Stimulated activated CD4-positive, alpha-beta T cell treated with anti-CD3 and anti-CD28 coated beads, Interleukin-12 subunit alpha, Interleukin-12 subunit beta, amount 100 ng/mL, for 4 hours (primary cell): ENCODE measurements at places on chromosomes 4 and X.

- DNase-seq: no peak
Observed at GRCh38 chrX:119505945-119506344, 37.7 kb downstream of the SLC25A5 start.

DNA sequence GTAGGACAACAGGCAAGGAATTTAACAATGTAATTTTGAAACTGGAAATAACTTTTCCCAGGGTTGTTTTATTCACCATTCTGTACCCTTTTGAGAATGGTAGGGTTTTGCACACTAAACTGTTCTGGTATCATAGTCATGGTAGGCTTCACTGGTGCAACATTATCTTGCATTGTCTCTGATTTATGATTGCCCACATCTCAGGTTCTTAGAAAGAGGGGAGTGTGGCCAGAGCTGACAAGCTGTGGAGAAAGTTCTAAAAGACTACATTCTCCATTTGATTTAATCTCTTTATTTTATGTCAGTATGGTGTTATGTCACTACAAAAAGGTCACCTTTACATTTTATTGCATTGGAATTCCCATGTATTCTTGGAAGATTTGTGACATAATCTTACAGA, 447.3 kb downstream of the GRIA2 start:
- no peak for DNase-seq

DNA sequence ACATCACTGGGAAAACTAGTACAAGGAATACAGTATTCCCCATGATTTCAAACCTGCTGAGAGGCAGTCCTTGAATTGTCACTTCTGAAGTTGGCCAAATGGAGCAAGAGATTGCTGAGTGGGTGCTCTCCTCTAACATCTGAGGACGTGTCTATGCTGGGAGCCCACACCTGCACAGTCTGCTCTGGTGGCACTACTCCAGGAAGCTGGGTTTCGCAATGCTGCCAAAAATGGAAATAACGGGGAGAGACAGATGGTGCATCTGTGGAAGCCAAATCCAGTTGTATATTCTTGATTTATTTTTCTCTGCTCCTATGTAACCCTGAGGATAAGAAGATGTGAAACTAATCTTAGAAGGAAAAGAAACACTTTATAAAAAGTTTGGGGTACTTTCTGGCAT, 240.1 kb upstream of the CTSO start:
- DNase-seq: no peak

DNA sequence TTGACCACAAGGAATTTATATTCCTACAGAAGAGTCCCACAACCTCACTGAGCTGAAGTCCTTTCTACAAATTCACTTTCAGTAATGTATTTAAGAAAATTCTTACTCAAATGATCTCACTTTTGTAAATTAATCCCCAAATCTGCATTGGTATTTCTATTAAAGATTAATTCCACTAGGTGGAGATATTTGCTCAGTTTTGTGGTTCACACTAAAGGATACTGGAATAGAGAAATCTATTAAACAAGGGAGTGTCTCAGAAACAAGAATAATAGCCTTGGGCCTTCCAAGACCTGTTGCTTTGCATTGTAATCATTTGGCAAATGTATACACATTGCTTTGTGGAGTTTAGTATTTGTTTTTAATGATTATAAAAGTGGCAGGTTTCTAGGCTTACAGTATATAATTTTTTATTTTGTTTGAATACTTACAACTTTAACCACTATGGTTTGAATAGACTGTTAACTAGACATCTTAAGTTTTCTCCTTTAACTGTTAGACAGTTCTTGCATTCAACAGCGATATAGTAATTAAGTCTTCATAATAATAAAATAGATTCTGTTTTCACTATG, 25.9 kb downstream of the CFAP299 start:
- DNase-seq: no peak

DNA sequence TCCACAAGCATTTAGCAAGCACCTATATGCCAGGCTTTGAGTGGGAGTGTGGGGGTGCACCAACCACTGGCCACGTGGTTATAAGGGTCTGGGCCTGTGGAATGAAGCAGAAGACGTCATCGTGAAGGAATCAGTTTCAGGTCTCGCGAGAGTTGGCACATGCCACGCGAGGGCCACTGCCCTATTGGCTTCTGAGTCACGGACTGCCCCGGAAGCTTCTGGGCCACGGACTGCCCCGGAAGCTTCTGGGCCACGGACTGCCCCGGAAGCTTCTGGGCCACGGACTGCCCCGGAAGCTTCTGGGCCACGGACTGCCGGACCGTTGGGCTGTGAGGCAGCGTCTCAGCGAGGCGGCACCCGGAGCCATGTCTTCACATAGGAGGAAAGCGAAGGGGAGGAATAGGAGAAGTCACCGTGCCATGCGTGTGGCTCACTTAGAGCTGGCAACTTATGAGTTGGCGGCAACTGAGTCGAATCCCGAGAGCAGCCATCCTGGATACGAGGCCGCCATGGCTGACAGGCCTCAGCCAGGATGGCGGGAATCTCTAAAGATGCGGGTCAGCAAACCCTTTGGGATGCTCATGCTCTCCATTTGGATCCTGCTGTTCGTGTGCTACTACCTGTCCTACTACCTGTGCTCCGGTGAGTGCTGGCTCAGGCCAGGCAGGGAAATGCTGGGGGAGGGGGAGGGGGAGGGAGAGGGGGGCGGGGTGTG, at the start of gene FMR1NB:
FMR1NB (plus strand) TSS at position 300 of the 715 bp plus-strand sequence; CDS start at position 366, 66 bp downstream.
- DNase-seq: no peak

DNA sequence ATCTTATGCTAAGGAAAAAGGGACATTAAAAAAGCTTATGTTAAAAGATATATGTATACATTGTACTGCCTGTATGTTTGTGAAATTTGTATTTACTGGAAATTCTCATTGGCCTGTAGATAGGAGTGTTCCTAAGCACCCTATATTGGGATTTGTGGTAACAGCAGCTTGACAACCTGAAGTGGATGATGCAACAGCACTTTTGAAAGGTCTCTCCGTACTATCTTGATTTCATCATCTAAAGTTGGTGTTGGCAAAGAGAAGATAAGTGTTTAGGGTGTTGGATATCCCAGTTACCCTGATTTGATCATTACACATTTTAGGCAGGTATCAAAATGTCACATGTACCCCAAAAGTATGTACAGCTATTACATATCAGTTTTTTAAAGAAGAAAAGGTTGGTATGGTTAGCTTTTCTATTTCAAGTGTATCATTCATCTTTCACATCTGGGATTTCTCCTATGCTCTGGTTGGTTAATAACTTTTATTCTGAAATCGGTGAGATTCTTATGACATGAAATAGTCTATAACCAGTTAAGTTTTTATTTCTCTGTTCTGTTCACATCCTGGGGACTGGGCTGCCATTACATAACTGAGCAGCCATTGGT, 10.3 kb downstream of the HADH start:
- DNase-seq: no peak

GRCh38 chr4:78768452-78769180, 7.5 kb upstream of the BMP2K start:
- no peak for DNase-seq

DNA sequence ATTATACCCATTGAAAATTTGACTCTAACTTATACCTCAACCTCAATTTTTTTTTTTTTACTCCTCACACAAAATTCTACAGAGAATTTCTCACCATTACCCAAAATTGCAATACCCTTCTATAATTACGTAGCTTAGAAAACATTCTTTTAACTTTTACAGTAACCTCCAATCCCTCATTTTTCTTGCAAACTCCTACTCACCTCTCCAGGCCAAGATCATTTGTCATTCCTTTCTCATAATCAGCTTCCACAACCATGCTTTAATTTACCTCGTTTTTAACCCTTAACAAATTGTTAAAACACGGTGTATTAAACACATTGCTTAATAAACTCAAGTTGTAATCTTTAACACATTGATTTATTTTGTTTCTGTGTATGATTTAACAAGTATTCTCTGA, 289.7 kb upstream of the TRAM1L1 start:
- DNase-seq: no peak

DNA sequence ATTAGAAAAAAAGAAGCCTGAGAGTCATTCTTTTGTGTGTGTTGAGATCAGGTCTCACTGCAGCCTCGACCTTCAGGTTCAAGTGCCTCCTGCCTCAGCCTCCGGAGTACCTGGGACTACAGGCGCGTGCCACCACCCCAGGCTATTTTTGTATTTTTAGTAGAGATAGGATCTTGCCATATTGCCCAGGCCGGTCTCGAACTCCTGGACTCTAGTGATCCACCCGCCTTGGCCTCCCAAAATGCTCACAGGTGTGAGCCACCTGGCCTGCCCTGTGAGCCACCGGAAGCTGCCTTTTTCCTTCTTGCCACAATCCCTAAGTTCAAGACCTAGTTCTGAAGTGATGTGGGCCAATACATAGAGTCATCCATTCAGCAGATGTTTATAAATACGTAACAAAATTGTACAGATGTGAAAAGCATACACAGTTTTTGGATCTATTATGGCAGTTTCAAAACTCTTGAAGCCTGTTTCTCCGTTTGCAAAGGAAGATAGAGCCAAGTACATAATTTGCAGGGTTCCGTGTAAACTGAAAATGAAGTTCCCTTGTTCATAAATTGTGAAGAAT, 536 bp upstream of the CTSO start:
- DNase-seq: no peak

DNA sequence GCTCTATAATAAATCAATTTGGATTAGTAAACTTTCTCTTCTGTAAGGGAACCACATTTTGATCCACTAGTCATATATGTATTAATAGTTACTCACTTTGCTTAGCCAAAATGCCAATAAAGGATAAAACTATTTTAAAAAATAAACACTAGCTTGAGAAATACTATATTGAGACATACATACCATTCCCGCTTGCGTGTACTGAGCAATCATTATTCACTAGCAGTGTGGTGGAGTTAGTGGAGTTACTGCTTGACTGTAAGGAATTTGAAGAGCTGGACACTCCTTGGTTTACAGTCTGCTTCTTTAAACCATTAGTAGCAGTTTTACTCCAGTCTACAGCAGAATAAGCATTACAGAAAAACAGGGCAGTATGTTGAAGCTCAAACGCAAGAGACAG, 10.8 kb upstream of the PHKA2 start:
- DNase-seq: no peak

DNA sequence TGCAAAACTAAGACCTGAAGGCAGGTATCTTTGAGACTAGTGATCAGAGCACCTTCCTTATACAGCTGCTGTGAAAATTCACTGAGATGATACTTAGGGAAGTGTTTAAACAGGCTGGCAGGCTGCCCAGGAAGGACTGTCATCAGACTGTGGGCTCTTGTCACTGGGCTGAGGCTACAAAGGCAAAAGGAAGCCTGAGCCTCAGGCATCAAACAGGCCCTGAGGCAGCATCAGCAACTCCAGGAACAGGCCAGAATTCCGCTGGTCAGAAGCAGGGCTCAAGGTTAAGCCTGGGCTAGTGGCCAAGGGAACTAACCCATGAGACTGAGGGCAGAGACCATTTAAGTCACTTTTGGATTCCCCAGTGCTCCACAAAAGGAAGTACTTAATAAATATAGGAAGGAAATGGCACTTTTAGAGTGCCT, 12.8 kb downstream of the PJA1 start:
- no peak for DNase-seq

GRCh38 chr4:175823015-175823742, 11.1 kb upstream of the GPM6A start:
- DNase-seq: no peak

- no peak for DNase-seq
Observed at GRCh38 chrX:12753366-12753765, 37.8 kb upstream of the PRPS2 start.

DNA sequence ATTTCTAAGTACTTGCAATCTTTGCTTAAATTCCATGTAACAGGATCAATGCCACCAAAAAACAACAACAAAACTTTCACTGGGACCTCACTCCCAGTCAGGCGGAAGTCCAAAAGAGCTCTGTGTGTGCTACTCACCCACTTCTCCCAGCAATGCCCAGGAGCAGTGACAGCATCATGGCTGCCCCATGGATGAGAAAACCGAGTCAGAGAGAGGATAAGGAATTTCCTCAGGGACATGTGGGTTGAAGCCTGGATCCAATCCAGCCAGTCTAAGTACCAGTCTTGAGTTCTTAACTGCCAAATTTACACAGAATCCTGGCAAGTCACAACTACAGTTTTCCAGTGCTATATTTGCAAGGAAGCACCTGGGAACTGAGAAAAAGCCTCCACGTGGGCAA, 64.5 kb downstream of the STX18 start:
- no peak for DNase-seq

- no peak for DNase-seq
Observed at GRCh38 chr4:8608714-8609391, 16.3 kb downstream of the CPZ start.

DNA sequence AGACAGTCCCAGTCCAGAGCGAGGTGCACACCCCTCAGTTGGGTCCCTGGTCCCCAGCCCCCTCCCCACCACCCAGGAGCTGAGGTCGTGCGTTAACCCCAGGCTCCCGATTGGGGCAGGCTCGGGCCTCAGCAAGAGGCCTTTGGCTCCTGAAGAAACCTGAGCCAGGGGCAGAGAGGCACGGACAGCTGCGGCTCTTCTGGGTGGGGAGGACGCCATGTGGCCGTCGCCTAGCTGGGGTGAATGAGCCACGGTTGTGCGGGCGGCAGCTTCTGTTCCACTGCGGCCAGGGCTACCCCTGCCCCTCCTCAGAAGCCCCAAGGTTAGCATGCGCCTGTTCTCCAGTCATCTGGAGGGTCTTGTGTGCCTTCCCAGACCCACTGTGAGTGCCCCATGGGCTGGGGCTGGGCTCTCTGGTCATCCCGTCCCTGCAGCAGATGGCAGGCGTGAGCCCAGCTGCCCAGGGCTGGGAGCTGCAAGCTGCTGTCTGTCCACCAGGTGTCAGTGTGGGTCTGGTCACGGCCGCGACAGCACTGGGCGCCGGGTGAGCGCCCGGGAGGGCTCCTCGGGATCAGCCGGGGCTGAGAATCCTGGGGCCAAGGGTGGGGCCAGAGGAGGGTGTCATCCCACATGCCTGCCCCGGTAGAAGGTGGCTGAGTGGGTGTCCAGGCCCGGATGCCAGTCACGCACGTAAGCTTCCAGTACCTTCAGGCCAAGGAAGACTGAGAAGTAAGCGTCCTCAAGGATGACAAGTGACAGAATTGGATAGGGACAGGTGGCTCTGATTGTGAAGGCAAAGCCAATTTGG, 21.9 kb downstream of the ATP2B3 start:
- DNase-seq: peak; percentile 55

DNA sequence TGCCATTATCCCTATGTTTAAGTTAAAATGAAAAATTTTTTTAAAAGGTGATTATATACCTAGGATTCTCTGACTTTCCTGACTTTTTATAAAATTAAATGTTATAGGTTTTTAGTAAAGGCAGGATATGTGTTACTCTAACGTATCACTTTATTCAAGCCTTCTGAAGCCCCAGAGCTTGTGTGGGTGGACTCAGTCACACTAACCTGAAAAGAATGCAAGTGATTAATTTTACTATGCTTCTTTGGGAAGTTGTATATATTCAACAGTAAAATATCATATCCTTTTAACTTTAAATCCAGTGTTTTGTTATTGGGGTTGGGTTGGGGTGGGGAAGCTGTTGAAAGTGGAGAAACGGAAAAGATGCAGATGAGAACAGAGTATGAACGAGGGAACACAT, 22.8 kb downstream of the PDLIM3 start:
- DNase-seq: no peak

DNA sequence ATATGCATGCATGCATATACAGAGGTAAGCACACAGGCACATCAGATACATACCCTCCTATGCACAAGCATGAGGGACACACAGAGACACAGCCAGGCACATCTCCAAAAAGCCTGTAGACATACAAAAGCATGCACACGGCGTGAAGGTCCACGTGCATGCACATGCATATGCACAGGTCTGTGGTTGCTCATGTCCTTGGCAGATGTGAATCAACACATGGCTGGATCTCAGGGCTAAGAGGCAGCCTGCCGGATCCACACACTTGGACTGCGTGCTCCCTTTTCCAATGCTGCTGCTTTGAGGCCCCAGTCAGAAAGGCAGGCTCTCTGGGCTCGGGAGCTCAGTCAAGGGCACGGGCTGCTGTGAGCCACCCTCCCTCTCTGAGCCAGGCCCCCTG, 3.6 kb downstream of the STARD8 start:
- no peak for DNase-seq

- DNase-seq: peak; percentile 18
Observed at GRCh38 chrX:120358737-120359456, 3.0 kb upstream of the ATP1B4 start.
